HT1080 (cell line): ENCODE measurements at places on chromosomes 7 and 10.
A peak's percentile ranks its signal among the peaks of the same experiment; 100 is the strongest.

- no peak for DNase-seq
Measured at GRCh38 chr10:78750418-78750817, 318.3 kb upstream of the ZMIZ1 start.

DNA sequence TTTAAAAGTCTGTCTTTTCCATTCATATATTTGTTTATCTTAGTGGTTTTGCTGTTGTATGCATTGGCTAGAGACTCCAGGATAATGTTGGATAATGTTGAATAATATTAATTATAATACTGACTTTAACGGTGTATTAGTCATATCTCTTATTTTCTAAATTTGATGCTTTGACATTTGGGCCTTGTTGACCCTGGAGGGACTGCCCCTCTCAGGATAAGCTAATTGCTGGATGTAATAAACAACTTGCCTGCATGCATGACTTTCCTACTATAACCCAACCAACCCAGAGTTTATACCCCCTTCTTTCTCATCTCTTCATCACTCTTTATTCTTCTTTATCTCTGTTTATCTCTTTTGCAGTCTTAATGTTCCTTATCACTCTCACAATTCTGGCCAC, 90.9 kb upstream of the ABI1 start:
- DNase-seq: no peak

- peak; percentile 33 for DNase-seq
Measured at GRCh38 chr10:63208986-63209385, 75.9 kb downstream of the NRBF2 start.

- peak; percentile 36 for DNase-seq
Measured at GRCh38 chr10:86642499-86642898, 11.8 kb upstream of the OPN4 start.

GRCh38 chr7:143519411-143520131, 41.9 kb downstream of the TAS2R41 start:
- peak; percentile 69 for DNase-seq

DNA sequence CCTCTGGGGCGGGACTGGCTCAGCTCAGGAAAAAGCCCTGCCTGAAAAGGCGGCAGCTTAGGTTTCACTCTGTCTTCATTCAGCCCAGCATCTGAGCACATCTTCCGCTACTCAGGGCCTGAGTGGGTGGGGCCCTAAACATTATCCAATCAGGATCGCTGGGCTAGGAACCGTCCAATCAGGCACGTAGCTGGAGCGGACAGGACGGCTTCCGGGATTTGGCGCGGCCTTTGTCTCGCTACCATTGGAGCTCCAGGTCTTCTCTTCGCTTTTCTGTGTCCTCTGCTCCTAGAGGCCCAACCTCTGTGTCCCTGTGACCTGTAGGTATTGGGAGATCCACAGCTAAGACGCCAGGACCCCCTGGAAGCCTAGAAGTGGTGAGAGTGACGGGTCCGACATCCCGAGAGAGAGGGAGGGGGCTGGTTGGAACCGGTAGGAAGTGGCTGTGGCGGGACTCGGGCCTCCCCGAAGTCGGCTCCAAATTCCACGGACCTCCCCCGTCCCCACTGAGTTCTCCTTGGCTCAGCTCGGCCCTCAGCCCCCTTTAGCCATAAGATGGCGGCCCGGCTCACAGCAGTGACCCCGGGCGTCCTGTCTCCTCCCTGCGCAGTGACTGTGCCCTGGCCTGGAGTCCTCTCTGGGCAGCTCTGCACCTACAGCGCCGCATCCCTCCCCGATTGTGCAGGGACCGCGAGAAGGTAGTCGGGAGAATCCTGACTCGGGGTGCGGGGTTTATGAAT, 99.1 kb downstream of the ZNF680 start:
- DNase-seq: peak; percentile 48

GRCh38 chr10:29922892-29923291, 136.5 kb downstream of the JCAD start:
- DNase-seq: no peak

GRCh38 chr10:61781969-61782403, 119.3 kb downstream of the CABCOCO1 start:
- peak; percentile 77 for DNase-seq

DNA sequence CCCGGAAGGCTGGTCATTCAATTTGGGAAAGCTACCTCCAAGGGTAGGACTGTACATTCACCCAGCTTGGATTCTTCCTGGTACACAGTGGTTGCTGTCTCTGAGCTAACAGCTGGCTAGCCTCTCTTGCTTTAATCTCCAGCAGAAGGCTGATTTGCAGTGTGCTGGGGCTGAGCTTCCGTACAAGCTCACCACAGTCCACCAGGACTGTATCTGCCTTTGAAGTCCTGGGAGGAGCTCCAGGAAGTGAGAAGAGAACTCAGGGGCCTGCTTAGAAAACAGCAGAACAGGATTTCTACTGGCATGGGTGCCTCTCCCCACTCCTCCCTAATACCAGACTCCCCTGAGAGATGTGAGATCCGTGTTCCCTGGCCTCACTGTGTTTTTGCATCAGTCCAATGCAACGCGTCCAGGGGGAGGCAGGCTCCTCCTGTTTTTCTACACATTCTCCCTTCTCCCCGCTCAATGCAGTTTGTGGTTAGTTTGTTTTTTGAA, 6.6 kb downstream of the AFAP1L2 start:
- no peak for DNase-seq

GRCh38 chr7:44325811-44326241, 432 bp upstream of the CAMK2B start:
- peak; percentile 9 for DNase-seq

GRCh38 chr10:134247-135131, 766 bp upstream of the ZMYND11 start:
- DNase-seq: no peak

- DNase-seq: no peak
Measured at GRCh38 chr10:18290651-18291313, 150.6 kb downstream of the CACNB2 start.

DNA sequence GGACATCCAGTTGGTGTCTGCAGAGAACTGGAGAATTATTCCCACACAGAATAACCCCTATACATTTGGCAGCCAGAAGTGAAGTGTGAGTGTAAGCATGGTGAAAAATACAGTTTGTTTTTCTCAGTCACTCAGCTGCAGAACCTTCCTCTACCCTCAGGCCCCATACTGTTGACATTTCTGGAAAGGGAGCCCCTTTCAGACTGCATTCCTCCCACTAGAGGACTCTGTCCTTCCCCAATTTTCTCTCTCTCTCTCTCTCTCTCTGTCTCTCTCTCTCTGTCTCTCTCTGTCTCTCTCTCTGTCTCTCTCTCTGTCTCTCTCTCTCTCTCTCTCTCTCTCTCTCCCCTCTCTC, 86.8 kb upstream of the STEAP1B start:
- DNase-seq: peak; percentile 59

DNA sequence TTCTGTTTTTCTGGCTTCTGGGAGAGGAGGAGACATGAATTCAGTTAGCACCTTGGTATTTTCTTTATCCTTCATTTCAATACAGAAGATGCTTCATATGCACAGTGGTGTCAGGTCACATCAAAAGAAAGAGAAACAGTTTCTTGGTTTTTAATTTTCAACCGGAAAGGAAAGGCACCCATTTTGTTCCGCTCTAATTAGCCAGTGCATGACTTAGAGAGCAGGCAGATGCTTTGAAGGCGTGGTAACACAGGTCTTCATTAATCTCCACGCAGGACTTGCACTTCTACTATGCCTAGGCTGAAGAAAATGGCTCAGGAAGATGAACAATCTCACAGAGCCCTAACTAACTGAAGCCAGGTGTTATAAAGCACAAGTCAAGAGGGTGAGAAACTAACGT, 70.4 kb upstream of the ATRNL1 start:
- DNase-seq: no peak

DNA sequence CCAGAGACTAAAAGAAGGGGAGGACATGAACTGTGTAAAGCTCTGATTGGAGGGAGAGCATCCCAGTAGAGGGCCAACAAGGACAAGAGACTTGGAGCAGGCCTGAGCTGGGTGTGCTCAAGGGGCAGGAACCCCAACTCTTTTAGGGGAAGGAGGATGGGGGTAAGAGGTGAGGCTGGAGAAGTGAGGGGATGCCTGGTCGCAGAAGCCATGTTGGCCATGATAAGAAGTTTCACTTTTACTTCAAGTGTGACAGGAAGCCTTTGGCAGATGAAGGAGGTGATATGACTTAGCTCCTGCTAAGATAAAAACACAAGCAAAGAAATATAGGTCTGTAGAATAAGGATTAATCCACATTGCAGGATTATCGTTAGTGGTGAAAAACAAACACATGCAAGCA, 208.3 kb downstream of the JAZF1 start:
- no peak for DNase-seq

DNA sequence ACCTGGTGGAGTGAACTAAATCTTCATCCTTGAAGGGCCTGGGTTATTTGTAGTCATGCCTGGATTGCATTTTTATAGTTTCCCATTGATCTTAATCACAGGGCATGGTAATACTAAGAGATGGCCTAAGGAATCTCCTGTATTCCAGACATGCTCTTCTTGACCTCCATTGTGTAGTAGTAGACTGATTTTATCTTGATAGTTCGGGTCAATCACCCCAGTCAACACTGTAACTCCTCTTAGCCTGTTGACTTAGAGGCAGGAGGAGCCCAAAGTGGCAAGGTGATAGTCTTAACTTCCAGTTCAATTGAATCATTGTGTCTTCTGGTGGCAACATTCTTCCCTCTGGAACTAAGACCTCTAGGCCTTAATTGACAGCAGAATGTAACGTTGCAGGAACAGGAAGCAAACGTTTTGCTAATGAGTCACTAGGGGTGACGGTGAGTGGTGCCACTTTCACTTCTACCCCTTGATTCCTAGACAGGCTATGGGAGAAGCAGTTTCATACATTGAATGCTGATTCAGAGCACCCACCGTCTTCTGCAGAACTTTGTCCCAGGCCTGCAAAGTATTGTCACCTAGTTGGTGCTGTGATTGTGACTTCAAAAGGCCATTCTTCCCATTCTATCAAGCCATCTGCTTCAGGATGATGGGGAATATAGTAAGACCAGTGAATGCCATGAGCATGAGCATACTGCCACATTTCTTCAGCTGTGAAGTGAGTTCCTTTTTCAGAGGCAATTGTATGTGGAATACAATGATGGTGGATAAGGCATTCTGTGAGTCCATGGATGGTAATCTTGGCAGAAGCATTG, 24.0 kb upstream of the PAPSS2 start:
- peak; percentile 96 for DNase-seq

DNA sequence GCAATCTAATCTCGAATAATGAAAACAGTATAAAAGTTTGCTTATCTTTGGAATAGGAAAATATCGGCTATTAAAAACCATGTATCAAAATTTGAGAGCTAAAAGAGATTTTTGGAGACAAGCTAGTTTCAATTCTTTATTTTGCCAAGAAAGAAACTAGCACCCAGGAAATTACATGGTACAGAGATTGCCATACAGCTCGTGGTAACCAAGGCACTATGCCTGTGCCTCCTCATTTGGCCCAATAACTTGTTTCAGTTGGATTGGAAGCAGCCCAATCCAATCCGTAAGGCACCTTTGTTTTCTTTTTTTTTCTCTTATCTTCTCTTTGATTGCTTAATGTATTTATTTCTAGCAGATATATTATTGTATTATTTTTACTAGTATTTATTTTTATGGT, 55.0 kb downstream of the GNAI1 start:
- no peak for DNase-seq

DNA sequence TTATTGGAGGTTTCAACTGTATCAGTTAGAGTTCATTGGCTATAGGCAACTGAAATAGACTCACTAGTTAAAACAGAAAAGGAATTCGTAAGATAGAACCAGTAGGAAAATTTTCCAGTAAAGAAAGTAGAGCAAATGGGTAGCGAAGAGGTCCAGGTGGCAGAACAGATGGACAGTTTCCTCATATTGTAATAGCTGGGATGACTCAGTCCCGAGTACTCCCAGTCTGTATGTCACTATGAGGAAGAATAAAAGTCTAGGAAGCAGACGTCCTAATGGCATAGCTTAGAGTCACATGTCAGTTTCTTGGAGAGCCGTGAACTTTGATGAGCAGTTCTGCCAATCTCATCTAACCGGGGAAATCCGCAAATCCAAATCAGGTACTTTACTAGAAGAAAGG, 95.3 kb downstream of the RNF32 start:
- DNase-seq: peak; percentile 20

DNA sequence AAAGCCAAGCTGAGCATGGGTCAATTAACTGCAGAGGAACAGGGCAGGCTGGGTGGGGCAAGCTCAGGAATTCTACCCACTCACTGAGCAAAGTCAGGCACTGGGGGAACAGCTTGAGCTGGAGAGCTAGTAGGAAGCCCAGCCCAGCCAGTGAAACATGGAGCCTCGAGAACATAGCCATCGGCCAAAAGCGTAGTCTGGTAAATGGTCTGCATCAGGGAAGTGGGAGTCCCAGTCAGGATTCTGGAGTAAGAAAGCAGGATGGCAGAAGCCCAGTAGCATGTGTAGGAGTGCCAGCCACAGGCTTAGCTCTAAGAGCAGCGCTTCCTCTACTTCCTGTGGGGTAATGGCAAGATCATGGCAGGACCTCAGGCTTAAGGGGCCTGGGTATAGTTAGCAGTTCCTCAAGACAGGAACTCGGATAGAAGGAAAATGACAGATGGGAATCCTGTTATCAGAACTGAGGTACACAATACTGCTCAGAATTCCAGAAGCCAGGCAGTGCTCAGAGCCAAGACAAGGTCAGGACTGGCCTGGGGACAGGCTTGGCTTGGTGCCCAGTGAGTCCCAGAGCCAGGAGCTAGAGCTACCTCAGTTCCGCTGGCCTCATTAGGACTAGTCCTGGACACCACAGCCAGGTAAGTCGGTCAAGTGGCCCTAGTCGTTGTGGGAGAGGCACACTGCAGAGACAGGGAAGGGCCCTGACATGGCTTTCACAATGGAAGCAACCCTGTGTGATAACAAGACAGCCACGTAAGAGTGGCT, 65.4 kb upstream of the MXI1 start:
- peak; percentile 21 for DNase-seq

GRCh38 chr7:144379776-144380384, 23.6 kb downstream of the NOBOX start:
- no peak for DNase-seq

DNA sequence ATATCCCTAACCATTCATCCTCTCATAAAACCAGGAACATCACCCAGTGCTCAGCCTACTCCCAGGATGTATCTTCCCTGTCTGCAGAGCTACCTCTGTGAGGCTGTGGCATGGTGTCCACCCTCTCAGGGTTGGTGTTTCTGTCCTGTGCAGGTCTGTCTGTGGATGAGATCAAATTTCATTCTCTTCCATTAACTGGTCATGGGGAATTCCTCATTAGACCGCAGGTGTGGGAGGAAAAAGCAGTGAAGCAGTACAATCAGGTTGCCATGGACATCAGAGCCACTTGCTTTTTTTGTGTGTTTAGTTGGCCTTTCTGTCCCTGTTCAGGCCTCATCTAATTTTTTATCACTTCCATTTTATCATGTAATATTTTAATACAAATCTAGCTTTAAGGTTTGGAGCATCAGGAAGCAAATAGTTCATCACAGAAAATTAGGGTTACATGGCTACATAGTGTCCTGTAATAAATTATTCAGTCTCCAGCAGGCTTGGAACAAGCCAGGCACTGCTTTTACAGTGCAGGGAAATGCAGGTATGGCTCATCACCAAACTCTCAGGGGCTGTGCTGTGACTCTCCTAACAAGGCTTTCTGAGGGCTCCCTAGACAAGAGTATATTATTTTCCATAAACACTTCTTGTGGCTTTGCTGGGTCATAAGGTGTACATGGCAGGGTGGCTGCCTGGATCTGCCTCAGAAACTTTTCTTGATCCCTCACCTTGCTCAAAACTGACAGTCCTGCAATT, 594.9 kb upstream of the IGFBP3 start:
- peak; percentile 3 for DNase-seq

GRCh38 chr10:21524526-21525366, 736 bp downstream of the SKIDA1 start:
- no peak for DNase-seq
